ENCODE measurements at places on chromosomes 4 and X.

DNA sequence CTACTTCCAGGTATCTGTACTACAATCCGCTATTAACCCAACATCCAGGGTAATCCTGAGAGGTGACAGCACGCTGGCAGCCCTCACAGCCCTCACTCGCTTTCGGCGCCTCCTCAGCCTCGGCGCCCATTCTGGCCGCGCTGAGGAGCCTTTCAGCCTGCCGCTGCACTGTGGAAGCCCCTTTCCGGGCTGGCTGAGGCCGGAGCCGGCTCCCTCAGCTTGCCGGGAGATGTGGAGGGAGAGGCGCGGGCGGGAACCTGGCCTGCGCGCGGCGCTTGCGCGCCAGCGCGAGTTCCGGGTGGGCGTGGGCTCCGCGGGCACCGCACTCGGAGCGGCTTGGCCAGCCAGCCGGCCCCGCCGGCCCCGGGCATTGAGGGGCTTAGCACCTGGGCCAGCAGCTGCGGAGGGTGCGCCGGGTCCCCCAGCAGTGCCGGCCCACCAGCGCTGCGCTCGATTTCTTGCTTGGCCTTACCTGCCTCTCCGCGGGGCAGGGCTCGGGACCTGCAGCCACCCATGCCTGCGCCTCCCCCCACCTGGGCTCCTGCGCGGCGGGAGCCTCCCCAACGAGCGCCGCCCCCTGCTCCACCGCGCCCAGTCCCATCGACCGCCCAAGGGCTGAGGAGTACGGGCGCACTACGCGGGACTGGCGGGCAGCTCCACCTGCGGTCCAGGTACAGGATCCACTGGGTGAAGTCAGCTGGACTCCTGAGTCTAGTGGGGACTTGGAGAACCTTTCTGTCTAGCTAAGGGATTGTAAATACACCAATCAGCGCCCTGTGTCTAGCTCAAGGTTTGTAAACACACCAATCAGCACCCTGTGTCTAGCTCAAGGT lies 87.3 kb downstream of the PRSS12 start:
- no peak for DNase-seq

DNA sequence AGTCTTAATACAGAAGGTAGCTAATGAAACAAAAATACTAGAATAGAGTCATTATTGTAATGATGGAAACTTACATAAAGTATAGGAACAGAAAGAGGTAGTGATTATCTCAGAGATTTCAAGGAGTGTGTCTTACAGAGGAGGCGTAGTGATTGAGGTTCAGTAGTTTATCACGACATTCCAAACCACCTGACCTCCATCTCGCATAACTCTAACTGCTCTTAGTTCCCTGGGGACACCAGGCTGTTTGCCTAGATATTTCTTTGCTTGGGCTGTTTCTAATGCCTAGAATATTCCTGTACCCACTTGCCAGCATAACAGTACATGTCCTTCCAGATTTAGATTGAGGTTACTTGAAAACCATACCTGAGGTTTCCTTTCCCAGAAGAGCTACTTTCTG lies 29.1 kb downstream of the STAG2 start:
- no peak for DNase-seq

- no peak for DNase-seq
Observed at GRCh38 chr4:64889906-64890610, 480.8 kb upstream of the TECRL start.

- no peak for DNase-seq
Observed at GRCh38 chrX:150310417-150310816, 52.7 kb upstream of the MAMLD1 start.

- DNase-seq = no peak
Observed at GRCh38 chrX:9535101-9535500, 70.2 kb downstream of the TBL1X start.

- DNase-seq = no peak
Observed at GRCh38 chr4:37976507-37976906, 16.3 kb downstream of the PTTG2 start.

DNA sequence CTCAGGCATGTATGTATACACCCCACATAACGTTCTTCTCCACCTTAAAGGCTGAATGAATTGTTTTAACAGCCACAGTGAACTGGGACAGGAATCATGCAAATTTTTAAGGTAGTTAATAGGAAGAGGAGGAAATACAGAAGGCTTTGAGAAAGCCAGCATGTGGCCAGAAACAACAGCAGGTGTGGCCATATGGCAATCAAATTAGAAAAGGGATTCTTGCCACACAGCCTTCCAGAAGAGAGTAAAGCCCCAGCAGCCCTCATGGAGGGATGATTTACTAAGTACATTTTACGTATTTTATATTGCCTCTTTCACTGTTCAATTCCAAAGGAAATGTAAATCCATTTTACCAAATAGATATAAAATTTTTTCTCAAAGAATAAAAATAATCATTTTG lies 792.2 kb downstream of the ADGRL3 start:
- DNase-seq = no peak

GRCh38 chrX:93977641-93978040 lies 303.6 kb downstream of the FAM133A start:
- DNase-seq = no peak

GRCh38 chrX:7574325-7574724 lies 268.6 kb upstream of the VCX start:
- no peak for DNase-seq

GRCh38 chr4:17613761-17614415 lies 553 bp upstream of the MED28 start:
- peak; percentile 38 for DNase-seq

GRCh38 chr4:123699880-123700771 lies 303.5 kb downstream of the SPRY1 start:
- DNase-seq = peak; percentile 82

DNA sequence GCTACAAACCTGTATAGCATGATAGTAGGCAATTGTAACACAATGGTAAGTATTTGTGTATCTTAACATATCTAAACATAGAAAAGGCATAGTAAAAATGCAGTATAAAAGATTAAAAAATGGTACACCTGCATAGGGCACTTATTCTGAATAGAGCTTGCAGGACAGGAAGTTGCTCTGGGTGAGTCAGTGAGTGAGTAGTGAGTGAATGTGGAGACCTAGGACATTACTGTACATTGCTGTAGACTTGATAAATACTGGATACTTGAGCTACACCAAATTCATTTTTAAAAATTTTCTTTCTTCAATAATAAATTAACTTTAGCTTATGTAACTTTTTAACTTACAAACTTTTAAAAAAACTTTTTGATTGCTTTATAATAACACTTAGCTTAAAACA lies 68.2 kb upstream of the MAML3 start:
- DNase-seq = no peak

DNA sequence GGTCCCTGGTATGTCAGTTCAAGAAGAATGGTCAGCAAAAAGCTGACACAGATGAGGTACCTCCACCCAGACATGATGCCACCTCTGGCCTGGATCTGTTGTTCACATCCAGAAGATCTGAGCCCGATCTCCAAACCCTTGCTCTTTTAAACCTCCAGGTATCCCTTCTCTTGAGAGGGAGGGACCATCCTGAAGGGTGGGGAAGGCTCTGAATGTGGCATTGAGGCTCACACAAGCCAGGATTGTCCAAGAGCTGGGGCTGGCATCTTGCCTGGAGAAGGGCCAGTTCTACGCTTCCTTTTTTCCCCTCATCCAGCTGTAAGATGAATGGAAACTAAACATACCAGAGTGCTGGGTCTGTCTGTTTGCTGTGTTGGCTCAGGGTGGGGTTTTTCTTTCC lies at the start of gene ITIH6:
ITIH6 (minus strand) TSS at position 119 of the 400 bp plus-strand sequence; CDS start at position 74, 45 bp downstream.
- DNase-seq = no peak

- DNase-seq = no peak
Observed at GRCh38 chr4:150289198-150289597, 211.0 kb downstream of the DCLK2 start.

GRCh38 chrX:74251006-74251930 lies 52.7 kb upstream of the ZCCHC13 start:
- peak; percentile 55 for DNase-seq

GRCh38 chr4:141390571-141390970 lies 169.9 kb downstream of the ZNF330 start:
- no peak for DNase-seq

DNA sequence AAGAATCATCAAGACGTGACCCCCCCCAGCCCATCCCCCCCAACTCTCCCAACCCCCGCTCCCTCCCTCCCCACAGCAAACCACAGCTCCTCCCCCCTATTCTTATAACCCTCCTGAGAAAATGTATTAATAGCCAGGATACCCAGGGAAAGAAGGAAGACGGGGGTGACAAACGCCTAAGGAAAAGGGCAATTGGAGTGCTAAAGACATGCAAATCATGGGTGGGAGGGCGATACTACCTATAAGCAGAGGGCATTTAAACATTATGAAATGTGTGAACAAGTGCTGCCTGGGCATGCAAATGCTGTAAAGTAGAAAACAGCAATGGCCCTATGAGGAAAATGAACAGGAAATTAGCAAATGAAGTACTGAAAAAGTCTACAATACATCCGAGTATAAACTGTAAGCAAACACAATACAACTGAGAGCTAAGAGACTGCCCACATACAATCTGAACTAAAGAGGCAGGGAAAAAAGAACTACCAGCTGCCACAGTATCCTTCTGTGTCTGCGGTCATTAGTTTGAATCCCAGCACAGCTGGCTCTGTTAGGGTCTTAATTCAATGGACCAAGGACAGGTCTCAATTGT lies 2.4 kb downstream of the CXXC4 start:
- DNase-seq = no peak

- peak; percentile 17 for DNase-seq
Observed at GRCh38 chrX:50579955-50580354, 109.3 kb upstream of the DGKK start.

DNA sequence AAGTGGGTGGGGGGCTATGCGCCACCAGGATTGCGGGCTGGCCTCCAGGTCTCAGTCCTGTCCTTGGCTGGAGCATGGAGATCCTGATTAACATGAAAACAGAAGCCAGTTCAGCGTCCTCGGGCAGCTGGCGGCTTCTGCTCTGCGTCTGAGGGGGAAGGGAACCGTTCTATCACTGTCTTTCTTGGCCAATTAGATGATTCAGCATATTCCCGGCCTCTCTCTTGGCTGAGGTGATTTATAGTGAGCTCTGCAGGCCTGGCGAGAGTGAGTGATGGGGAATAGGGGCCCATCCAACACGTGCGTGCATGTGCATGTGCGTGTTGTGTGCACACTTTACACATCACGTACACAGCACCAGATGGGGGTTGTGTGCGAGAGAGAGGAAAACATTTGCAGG lies 145.8 kb upstream of the ATP6AP2 start:
- no peak for DNase-seq

- peak; percentile 75 for DNase-seq
Observed at GRCh38 chrX:45479835-45480422, 279.3 kb upstream of the DIPK2B start.

DNA sequence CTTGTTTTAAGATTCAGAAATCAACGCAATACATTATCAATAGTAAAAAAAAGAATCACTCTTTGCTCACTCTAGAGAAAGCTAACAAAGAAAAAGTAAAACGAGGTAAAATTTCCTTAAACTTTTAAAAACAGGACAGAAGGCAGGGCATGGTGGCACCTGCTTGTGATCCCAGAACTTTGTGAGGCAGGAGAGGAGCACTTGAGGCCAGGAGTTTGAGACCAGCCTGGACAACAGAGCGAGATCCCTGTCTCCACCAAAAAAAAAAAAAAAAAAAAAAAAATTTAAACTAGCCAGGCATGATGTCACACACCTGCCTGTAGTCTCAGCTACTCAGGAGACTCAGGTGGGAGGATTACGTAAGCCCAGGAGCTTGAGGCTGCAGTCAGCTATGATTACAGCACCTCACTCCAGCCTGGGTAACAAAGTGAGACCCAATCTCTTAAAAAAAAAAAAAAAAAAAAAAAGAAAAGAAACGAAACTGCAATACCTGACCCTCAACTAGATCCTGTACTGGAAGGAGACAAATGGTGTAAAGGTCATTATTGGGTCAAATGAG lies 3.5 kb downstream of the CCNI start:
- DNase-seq = no peak

DNA sequence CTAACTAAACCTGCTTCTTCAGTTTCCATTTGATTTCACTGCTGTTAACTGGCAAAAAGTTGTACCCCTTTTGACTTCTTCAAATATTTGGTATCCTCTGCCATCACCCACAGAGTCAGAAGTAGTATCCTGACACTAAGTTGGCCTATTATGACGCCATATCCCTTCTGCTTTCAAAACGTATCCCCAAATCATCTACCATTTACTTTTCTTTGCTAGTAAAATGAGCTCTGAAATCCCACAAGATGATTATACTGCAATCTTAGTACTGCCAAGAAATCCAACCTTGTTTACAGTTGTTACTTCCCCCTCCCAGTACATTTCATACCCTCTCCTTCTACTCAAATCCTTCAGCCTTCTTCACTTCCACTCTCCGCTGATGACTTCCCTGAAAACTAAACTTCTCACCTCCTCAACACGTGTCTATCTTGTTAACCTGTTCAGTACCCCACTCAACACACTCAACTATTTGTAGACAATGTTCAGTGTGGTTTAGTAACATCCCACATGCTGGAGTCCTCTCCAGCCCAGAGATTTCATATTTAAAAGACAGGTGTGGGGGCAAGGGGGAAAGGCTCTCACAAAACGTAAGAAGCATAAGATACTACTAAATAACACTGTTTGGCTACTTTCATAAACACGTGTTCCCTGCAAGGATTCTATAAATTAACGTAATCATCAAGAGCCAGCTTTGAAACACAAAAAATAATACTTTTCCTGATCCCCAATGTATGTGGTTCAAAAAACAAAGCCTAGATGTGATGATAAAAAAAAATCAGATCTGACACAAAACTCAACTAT lies 1.3 kb downstream of the NAF1 start:
- no peak for DNase-seq

DNA sequence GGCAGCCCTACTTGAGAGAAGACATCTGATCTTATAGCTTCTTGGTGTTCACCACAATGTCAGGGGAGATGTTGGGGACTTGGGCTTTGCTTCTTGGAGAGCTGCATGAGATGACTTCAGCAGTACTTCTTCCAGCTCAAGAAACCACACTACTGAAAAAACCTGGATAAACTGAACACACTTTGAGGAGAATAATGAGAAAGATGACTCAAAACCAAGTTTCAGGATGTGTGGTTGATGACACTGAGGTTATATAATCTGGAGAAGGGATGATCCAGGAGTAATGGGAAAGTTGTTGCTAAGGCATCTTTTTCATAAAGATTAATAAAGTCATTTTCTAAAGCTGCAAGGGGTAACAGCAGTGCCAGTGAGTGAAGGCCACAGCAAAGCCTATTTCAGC lies 58.4 kb upstream of the PNPLA4 start:
- no peak for DNase-seq
